ENCODE measurements at places on chromosomes 16 and 17. TPM values are rescaled to one million over a fixed set of nuclear protein-coding genes. Genes with fewer than 3 reads are reported as not detected.
A peak's percentile ranks its signal among the peaks of the same experiment; 100 is the strongest.

Gene TP53TG3B
- polyA plus RNA-seq = not detected

GRCh38 chr16:11354733-11355574 lies 9.7 kb downstream of the RMI2 start:
- no peaks in the 10 kb centered on the region for H3K36me3 ChIP-seq
- H3K27me3 ChIP-seq = no peaks in the 10 kb centered on the region
- no peak overlapping the region for H3K4me3 ChIP-seq
- no peaks in the 10 kb centered on the region for H3K4me1 ChIP-seq
- no peak overlapping the region for H3K27ac ChIP-seq

DNA sequence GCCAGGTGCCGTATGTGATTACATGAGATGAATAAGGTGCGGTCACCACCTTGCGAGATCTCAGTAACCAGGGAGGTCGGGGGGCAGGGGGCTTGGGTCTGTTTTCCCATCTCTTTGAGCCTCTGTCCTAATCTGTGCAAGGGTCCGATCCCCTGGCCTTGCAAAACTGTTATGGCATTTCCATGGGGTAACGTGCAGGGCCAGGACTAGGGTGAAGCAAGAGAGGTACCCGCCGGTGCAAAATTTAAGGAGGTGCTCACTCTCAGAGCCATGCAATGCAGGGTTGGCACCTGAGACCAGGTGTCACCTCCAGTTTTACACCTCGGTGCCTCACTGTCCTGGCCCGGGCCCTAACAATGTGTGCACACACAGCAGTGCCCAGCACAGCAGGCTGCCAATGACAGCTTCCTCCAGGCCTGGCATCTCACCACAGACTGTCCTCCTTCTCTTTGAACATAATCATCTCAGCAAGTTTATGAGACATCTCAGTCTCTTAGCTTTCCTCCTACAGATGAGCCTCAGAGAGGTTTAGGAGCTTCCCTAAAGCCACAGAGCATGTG lies 43.6 kb downstream of the C16orf95 start:
- no peak overlapping the region for H3K27ac ChIP-seq
- no peak overlapping the region for H3K4me3 ChIP-seq
- H3K27me3 ChIP-seq = no peaks in the 10 kb centered on the region
- peaks cover 22% of the 10 kb centered on the region for H3K4me1 ChIP-seq

DNA sequence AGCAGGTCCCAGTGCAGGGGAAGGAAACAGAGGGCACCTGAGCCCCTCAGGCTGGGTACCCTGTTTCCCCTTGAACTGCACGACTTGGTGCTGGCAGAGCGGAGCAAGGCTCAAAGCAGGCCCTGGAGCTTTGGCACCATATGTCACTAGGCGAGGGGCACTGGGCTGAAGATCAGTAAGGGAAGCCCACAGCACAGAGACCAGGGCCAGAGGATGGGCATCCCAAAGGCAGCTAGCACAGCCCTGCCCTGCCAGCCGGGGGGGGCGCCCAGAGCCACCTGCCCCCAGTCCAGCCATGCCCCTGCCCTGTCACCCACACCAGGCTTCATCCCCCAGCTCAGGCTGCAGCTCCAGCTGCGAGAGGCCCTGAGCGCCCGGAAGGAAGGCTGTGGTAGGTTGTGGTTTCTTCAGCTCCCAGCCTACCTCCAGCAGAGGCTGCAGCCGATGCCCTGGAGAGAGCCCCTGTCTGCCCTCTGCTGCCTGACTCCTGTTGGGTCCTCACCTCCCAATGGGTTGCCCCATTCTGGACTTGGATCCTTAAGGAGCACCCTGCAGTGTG lies 10.9 kb downstream of the NHERF1 start:
- H3K27ac ChIP-seq = peak overlapping the region; percentile 88
- peaks cover 93% of the 10 kb centered on the region for H3K4me1 ChIP-seq
- H3K36me3 ChIP-seq = peaks cover 19% of the 10 kb centered on the region
- no peak overlapping the region for H3K4me3 ChIP-seq

- H3K27me3 ChIP-seq = no peaks in the 10 kb centered on the region
- DNase-seq = no peak
- H3K4me3 ChIP-seq = no peak overlapping the region
- H3K27ac ChIP-seq = no peak overlapping the region
Measured at GRCh38 chr16:46765050-46765449, 16.9 kb upstream of the MYLK3 start.

- H3K36me3 ChIP-seq = peaks cover 30% of the 10 kb centered on the region
- H3K4me1 ChIP-seq = peaks cover 19% of the 10 kb centered on the region
- H3K27me3 ChIP-seq = no peaks in the 10 kb centered on the region
- no peak overlapping the region for H3K27ac ChIP-seq
- DNase-seq = no peak
Measured at GRCh38 chr17:66786107-66786506, 48.8 kb upstream of the CACNG5 start.

- H3K27ac ChIP-seq = no peak overlapping the region
- H3K27me3 ChIP-seq = no peaks in the 10 kb centered on the region
- H3K4me3 ChIP-seq = no peak overlapping the region
- peaks cover 63% of the 10 kb centered on the region for H3K36me3 ChIP-seq
Measured at GRCh38 chr17:80421381-80422090, 6.6 kb downstream of the ENDOV start.

- peaks cover 42% of the 10 kb centered on the region for H3K36me3 ChIP-seq
- DNase-seq = no peak
- no peaks in the 10 kb centered on the region for H3K27me3 ChIP-seq
- no peak overlapping the region for H3K4me3 ChIP-seq
- no peak overlapping the region for H3K27ac ChIP-seq
- H3K4me1 ChIP-seq = no peaks in the 10 kb centered on the region
Measured at GRCh38 chr17:36527621-36528250, 6.9 kb downstream of the MYO19 start.
